ENCODE measurements at places on chromosomes 16 and 17.

DNA sequence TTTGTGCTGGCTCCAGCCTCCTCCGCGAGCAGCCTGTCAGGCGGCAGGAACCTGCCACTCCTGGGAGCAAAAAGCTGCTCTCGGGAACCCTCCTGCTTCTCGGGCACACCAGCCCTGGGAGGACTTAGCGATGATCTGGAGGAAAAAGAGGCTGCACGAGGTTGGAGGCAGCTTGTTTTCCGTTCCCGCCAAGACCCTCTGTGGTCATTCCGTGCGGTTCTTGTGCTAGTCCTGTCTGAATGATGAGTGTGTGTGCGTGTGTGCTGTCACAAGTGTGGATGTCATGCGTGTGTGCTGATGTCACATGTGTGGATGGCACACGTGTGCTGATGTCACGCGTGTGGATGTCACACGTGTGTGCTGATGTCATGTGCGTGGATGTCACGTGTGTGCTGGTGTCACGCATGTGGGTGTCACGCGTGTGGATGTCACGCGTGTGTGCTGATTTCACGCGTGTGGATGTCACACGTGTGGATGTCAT lies 150.0 kb downstream of the NPIPB11 start:
- peaks cover 23% of the 10 kb centered on the region for H3K27me3 ChIP-seq
- no peak for DNase-seq
- peaks cover 6% of the 10 kb centered on the region for H3K4me1 ChIP-seq

DNA sequence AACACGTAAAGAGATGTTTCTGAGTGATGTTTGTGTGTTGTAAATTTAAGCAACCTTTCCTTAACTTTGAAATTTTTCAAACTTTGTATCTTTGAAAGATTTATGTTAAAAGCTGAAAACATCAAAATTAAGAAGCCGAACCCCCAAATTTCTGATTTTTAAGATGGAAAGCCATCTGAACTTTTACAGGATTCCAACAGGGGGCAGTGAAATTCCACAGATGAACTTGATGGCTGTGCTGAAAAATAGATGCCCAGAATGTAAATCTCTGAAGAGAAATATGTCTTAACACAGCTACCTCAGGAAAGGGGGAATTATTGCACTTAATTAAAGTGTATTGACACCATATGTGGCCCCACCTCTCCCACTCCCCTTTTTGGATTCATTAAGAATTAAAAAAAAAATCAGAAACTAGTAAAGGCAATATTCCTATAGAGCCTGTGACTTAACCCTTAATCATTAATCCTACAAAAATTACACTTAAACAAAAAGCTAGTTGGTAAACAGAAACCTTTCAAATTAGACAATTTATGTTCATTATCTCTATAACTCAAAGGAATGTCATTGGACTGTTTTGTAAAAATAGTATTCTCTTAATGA lies 597.9 kb downstream of the KCNJ2 start:
- no peaks in the 10 kb centered on the region for H3K4me1 ChIP-seq
- no peak overlapping the region for H3K27ac ChIP-seq
- no peak overlapping the region for H3K4me3 ChIP-seq
- no peaks in the 10 kb centered on the region for H3K36me3 ChIP-seq

GRCh38 chr16:57801809-57802340 lies 416 bp downstream of the KIFC3 start:
- DNase-seq = peak; percentile 20
- H3K4me1 ChIP-seq = peaks cover 53% of the 10 kb centered on the region
- no peak overlapping the region for H3K27ac ChIP-seq
- H3K4me3 ChIP-seq = peak overlapping the region; percentile 70
- H3K36me3 ChIP-seq = no peaks in the 10 kb centered on the region

DNA sequence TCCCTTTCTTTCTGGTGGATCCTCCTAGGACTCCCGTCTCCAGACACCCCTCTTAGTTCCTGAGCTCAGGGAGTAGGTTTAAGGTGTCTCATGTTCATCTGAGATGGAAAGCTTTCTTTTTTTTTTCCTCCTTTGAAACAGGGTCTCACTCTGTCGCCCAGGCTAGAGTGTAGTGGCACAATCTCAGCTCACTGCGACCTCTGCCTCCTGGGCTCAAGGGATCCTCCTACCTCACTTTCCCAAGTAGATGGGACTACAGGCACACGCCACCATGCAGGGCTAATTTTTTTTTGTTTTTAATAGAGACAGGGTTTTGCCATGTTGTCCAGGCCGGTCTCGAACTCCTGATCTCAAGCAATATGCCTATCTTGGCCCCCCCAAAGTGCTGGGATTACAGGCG lies 3.6 kb upstream of the GSE1 start:
- DNase-seq = no peak
- H3K4me1 ChIP-seq = peaks cover 21% of the 10 kb centered on the region
- H3K27me3 ChIP-seq = no peaks in the 10 kb centered on the region
- no peaks in the 10 kb centered on the region for H3K36me3 ChIP-seq

DNA sequence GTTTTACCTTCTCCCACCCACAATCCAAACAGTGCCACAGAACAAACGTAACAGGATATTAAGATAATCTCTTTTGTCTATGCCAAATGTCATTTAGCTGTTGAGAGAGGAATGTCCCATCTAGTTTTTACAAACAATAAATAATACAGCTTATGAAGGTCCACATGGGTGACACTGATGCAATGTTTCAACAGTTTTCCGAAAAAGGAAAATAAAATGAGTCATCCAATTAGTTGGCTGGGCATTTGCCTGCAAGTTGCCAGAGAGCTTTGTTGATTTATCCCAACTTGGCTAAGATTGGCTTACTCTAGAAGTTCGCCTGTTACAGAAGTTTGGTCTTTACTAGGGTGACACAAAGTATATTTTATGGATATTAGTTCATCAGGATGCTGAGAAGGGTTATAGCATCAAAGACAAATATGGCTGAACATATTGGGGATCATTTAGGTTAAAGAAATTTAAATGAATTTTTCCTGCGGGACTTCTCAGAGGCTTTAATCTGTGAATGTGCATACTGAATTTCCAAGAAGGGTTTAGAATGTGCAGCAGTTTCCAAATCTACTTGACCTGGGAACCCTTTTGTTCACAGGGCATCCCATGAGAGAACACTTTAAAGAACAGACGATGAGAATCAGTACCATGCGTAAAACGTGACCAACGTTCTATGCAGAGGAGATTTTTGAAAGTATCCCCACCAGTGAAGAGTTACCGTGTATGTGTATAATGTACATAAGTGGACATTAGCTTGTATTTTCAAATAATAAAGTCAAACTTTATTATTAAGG lies 73.1 kb downstream of the CDH13 start:
- no peak overlapping the region for H3K4me3 ChIP-seq
- no peak for DNase-seq
- no peak overlapping the region for H3K27ac ChIP-seq
- peaks cover 3% of the 10 kb centered on the region for H3K27me3 ChIP-seq
- no peaks in the 10 kb centered on the region for H3K36me3 ChIP-seq

- no peak overlapping the region for H3K27ac ChIP-seq
- no peak for DNase-seq
- H3K27me3 ChIP-seq = peaks cover 19% of the 10 kb centered on the region
- peaks cover 11% of the 10 kb centered on the region for H3K4me1 ChIP-seq
- peaks cover 6% of the 10 kb centered on the region for H3K36me3 ChIP-seq
- no peak overlapping the region for H3K4me3 ChIP-seq
These were observed 5.6 kb downstream of the JPH3 start for GRCh38 chr16:87607871-87608270.

DNA sequence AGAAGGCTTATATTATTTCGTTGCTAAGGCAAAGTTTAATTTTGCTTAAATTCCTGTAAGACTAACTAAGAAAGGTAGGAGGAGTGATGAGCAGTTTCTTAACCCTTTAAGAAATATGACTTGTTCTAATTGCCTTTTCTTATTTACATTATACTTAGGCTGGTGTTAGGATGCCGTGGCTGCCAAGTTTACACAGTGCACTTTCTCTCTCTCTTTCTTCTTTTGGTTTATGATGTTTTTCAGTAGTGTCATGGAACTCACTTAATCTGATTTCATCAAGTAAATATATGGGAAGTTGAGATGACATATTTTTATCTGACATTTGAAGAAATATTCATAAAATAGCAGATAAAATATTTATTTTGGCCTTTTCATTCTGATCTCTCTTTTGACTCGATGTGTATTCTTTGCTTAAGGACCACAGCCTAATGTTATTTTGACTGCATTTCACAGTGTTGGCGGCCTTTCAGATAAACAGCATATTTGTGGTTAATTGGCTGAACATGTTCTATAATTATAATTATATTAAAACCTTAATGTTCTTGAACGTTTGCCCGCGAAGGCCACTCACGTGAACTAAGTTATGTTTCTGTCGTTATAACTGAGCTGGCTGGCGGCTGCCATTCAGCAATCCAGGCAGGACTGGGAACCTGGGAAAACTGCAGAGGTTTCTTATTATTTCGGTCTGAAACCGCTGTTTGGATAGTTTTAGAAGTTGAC lies 191.6 kb downstream of the WWOX start:
- H3K27me3 ChIP-seq = no peaks in the 10 kb centered on the region
- H3K4me1 ChIP-seq = peaks cover 33% of the 10 kb centered on the region
- H3K4me3 ChIP-seq = no peak overlapping the region
- H3K36me3 ChIP-seq = no peaks in the 10 kb centered on the region
- DNase-seq = no peak
- H3K27ac ChIP-seq = no peak overlapping the region

DNA sequence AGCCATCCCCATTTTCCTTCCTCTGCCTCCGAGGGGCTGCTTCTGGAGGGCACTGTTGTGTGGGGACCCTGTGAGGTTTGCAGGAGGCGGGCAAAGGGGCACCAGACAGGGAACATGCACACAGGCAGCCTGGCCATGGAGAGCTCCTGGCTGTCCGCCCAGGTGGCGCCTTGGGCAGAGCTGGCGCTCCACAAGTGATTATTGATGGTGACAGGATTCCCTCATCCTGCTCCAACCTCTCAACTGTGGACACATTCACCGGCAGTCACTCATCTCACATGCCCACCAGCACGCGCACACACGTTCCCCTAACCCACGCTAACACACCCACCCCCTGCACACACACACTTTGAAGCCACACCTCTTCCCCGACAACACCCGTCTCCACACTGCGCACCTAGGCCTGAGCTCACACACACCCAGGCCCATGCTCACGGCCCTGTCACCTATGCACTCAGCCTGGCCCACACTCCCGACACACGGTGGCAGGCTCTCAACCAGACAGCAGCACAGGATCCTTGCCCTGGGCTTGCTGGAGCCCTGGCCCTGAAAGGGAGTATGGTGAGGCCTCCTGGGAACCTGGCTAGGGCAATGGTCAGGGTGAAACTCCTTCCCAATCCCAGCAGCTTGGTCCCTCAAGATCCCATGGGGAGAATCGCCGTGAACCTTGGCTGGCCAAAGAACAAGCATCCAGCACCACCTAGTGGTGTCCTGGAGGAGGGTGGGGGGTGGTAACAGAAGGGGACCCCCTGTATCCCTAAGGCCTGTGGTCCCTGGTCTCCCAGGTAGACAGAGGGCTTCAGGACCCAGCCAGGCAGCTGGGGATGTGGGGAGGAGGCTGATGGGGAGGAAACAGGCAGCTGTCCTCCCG lies 3.6 kb downstream of the PNMT start:
- peak overlapping the region; percentile 35 for H3K27ac ChIP-seq
- H3K4me3 ChIP-seq = no peak overlapping the region
- H3K4me1 ChIP-seq = peaks cover 8% of the 10 kb centered on the region
- peaks cover 1% of the 10 kb centered on the region for H3K36me3 ChIP-seq

DNA sequence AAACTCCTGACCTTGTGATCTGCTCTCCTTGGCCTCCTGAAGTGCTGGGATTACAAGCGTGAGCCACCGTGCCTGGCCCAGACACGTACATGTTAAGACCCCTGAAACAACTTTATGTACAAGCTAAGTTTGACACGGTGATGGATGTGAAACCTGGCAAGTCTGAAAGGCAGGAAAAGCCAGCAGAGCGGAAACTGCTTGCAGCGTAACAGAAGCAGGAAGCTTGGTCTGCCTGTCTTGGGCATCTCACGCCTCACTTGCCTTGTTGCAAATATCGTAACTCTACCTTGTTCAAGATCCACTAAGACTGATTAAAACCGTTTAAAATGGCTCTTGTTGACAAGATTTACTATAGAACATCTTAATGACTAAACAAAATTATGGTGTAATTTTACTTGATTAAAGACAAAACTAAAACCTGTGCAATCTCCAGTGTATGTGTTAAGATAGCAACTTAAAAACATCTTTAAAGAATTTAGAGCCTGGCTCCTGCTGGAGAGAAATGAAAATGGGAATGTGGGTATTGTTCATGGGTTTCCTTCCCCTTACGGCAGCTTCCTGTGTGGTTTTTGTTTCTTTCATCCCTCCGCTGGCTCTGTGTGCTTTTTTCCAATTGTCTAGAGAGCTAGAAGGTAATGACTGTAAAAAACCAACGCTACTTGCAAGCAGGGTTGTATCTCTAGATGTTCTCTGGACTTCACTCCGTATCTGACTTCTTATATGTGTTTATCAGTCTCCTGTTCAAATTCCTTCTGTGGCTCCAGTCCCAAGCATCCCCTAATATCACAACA lies 477.6 kb downstream of the XYLT1 start:
- no peaks in the 10 kb centered on the region for H3K27me3 ChIP-seq
- no peaks in the 10 kb centered on the region for H3K4me1 ChIP-seq
- H3K27ac ChIP-seq = no peak overlapping the region
- H3K4me3 ChIP-seq = no peak overlapping the region
- no peak for DNase-seq

- peak overlapping the region; percentile 73 for H3K27ac ChIP-seq
- no peak overlapping the region for H3K4me3 ChIP-seq
- no peak for DNase-seq
- H3K4me1 ChIP-seq = peaks cover 12% of the 10 kb centered on the region
These were observed 8.4 kb downstream of the SLC16A5 start for GRCh38 chr17:75096082-75096625.

GRCh38 chr16:946048-946395 lies 24.8 kb downstream of the LMF1 start:
- H3K27ac ChIP-seq = no peak overlapping the region
- H3K4me1 ChIP-seq = no peaks in the 10 kb centered on the region
- H3K27me3 ChIP-seq = no peaks in the 10 kb centered on the region
- DNase-seq = no peak

DNA sequence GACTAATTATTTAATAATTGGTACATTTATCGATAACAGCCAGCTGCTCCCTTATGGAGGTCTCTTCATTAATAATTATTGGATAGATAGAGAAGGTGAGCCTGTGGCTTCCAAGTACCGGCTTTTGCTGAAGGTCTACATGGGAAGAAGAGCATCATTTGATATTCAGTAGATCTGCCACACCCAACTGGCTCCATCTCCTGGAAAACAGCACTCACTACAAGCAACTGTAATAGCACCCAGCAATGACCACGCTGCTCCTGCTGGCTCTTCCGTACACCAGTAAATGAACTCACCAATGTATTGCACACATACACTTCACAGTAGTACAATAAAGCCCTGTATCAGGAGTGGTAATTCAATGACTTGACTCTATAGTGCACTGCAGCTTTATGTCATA lies 19.5 kb downstream of the MARVELD3 start:
- DNase-seq = no peak

- H3K4me3 ChIP-seq = no peak overlapping the region
- no peaks in the 10 kb centered on the region for H3K36me3 ChIP-seq
- peaks cover 1% of the 10 kb centered on the region for H3K4me1 ChIP-seq
- no peaks in the 10 kb centered on the region for H3K27me3 ChIP-seq
These were observed 33.6 kb downstream of the ELAC2 start for GRCh38 chr17:12983991-12984884.

All from progenitor cell of endocrine pancreas (in vitro differentiated cells).